Activated CD4-positive, CD25-positive, alpha-beta regulatory T cell treated with anti-CD3 and anti-CD28 coated beads, Interleukin-2, amount 50 U/mL, for 72 hours (primary cell): ENCODE measurements at places on chromosomes 5 and 9.

DNA sequence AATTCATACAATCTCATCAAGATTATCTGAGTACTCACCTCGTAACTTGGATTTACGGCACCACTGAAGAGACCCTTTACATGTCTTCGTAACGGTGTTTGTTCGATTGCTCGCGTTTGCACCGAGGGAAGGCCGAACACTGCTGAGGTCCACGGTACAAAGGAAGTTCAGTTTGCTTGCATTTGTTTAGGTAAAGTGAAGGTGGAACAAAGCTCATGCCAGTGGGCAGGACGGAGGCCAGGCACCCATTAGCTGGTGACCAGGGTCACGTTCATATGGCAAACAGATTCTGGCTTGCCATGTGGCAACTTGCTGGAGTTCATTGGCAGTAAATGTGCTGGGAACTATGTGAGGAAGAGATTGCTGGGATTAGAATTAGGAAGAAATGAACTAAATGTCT is 164.8 kb downstream of the MACROH2A1 start:
- DNase-seq: no peak

DNA sequence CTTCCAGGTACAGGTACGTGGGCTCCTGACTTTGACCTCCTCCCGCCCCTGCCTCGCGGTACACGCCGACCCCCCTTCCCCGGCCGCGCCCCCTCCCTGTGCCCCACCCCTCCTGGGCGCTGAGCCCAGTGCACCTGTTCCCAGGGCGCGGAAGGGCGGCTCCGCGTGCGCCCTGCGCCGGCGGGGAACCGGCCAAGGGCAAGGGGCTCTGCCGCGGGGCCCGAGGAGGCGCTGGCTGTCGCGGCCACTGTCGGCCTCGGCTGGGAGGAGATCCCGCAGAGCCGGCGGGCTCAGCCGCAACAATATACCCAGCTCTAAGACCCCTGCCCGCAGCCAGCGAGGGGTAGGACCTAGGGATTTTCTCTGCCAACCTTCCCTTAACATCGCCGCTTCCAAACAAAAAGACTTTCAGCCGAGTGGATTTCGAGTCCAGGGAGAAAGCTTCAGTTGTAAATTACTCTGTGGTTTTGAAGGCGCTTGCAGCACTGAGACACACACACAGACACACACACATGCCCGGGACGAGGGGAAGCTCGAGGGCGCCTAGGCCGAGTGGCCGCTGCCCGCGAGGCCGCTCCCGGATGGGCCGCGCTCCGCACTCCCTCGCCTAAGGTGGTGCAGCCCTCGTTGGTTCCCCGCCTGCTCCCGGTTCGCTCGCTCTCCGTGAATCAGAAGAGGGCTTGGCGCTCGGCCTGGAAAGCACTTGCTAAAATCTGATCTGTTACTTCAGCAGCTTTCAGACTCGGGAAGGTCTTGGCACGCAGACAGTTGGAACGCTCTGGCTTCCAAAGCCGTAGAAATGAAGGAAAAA is 1.2 kb downstream of the FGF18 start:
- no peak for DNase-seq

DNA sequence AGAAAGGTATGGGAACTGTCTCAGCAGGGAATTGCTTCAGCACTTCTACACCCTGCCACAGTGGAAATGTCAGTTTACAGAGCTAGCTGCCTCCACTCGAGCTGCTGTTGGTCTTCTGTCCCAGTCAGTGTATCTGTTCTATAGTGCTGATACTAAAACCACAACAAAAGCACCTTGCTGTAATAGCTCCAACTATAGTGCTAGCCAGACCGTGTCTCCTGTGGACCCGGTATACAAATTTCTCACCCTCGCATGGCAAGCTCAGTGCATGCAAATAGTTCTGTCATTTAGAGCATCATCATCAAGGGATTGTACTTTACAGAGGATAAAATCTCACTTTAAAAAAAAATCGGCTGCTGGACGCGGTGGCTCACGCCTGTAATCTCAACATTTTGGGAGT is 51.5 kb upstream of the IQGAP2 start:
- DNase-seq: no peak

DNA sequence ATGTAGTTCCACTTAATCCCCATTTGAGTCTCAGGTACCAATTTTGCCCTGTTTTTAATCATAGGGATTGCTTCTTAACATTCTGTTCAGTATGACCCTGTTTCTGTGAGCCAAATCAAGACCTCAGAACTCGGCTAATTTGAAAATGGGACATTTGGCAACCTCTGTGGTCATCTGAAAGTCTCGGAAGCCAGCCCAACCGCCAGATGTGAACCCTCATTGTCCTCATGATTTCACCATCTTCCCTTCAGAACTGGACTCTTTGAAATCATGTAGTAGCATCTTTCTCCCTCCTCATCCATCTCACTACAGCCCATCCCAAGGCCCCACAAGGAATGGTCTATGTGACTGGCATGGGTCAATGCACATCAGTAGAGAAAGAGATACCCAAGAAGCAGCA is 88.9 kb downstream of the S1PR3 start:
- no peak for DNase-seq

DNA sequence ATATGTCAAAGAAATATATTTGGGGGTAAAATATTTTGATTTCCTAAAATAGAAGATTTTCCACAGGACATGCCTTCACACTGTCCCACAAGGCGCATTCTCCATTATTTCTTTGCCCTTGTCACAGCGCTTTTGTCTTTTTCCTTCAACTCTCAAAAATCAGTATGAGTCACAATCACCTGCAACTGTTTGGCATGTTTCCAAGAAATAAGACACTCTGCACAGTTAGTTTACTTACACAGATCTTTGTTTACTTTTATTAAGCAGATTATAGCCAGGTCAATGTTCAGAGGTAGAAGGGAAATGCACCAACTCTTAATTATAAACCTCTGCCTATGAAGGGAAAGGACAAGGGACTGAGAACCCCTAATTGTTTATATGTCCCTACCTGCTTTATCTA is 9.5 kb downstream of the CEMIP2 start:
- DNase-seq: no peak

DNA sequence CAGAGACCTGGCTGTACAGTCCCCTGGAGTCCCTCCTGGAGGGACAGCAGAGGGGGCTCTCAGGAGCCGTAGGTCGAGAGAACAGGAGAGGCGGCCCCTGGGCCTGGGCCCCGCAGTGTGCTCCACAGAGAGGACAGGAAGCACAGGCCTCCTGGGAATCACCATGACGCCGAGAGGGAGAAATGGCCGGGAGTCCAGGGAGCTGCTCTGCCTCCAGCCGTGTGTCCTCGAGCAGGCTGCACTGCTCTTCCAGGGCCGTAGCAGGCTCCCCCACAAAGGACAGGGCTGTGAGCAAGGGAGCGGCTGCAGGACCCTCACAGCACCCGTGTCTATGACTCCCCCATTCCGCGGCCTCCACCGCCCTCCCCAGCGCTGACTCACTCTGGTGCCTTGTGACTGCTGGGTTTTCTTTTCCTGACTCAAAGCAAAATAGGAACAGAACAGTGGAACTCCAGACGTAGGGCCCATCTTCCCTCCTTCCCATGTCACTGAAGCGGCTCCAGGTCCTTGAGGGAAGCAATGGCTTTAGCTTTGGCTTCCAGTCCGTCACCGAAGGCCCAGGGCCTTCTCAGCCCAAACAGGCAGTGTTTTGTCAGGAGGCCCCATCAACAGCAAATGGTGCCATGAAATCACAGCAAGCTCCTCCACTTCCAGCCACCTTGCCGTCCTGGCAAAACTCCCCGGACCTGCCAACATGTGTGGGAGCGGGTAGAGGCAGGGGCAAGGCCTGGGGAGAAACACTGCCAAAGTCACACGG is 114.2 kb downstream of the LHFPL2 start:
- DNase-seq: no peak

- no peak for DNase-seq
Observed at GRCh38 chr5:178560911-178561310, 29.3 kb downstream of the COL23A1 start.

DNA sequence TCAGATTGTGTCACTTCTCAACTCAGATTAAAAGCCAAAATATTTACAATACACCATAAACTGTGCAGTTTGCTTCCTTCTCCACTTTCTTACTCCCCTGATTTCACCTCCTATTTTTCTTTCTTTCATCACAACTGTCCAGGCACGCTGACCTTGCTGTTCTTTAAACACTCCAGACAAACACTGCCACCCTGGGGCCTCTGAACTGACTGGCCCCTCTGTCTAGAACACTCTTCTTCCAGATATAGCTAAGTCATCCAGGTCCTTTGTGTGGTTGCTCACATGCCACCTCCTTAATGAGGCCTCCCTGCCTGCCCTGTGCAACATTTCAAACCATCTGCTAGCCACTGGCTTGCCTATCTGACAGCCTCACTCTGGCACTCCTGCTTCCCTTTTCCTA is 46.6 kb downstream of the ATG10 start:
- DNase-seq: no peak
